ENCODE measurements at places on chromosomes 1 and 21.

DNA sequence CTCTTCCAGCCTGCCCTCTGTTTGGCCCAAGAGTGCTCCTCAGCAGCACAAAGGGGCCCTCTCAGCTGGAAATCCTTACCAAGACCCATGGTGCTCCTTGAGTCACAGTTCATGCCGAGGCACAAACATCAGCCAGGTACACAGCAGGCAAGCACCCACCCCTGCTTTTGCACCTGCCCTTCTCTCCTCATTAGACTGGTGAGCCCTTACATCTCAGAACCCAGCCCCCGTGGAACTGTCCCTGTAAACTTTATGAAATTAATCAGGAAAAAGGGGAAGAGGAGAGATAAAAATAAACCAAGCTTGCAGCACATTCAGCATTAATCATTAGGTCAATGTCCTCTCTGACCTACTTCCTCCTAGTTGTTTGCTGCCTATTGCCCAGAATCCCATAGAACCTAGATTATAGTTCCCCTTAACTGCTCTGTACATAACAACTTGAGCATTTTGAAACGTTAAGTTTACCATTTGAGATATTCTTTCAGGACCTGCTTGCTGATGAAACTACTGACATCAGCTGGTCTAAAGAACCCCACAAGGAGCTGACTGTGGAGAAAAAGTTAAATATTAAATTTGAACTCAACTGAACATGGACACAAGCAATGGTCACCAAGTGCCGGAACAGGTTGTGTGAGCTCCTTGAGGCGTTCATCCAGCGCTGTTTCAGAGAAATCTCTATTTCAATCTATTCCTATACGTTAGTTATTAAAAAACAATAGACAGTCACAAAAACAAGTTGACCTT lies 738.4 kb downstream of the MATN1 start:
- no peak for DNase-seq

DNA sequence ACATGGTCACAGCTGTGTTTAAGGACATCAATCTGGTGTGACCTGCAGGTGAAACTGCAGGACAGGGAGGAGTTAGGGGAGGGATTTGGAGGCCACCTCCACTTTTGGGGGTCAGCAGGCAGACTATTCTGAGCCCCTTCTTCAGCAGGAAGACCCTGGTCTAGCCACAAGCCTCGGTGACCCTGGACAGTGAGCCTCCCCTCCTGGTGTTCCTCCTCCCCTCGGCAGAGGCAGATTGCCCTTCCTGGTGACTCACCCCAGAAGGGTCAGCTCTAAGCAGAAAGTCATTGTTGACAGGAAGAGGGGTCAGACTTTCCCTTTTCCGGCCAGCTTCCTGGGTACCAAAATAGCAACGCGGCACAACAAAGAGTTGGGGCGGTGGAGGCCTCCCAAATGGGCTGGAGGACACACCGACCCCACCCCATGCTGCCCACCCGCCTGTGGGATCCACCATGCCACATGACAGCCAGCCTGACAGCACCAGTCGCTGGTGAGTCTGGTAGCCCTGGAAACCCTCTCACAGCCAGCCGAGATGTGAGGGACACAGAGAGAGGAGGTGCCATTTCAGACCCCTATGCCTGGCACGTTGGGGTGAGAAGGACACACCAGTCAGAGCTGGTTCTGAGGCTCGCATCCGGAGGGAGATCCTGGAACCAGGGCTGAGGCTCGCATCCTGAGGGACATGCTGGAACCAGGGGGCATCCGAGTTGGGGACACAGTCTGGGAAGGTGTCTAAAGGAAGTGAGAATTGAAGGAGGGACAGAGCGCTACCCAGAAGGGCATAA lies 14.7 kb upstream of the CSF1 start:
- DNase-seq: no peak

GRCh38 chr1:59596432-59596831 lies 218.3 kb upstream of the HOOK1 start:
- DNase-seq: no peak

- DNase-seq: no peak
Observed at GRCh38 chr1:206816390-206817287, 44.3 kb upstream of the IL10 start.

DNA sequence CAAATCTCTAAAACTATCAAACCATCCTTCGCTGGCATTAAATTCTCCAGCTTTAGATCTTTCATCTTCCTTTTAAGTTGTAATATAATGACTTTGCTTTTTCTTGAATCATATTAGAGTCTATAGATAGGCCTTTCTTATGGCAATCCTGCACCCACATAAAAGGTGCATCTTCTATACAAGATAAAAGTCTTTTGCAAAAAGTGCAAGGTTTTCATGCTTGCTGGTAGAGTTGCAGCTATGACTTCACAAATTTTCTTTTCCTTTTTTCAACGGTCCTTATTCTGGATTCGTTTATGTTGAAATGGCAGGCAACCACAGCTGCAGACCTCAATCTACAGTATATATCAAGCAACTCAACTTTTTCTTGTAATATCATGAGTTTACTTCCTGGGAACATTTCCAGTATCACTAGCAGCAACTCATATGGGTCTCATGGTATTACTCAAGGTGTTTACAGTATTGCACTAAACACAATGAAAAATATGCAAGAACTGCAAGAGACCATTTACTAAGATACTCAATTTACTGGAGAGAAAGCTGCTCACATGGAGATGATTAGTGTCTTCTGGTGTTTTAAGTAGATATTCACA lies 22.1 kb downstream of the OMA1 start:
- DNase-seq: no peak

DNA sequence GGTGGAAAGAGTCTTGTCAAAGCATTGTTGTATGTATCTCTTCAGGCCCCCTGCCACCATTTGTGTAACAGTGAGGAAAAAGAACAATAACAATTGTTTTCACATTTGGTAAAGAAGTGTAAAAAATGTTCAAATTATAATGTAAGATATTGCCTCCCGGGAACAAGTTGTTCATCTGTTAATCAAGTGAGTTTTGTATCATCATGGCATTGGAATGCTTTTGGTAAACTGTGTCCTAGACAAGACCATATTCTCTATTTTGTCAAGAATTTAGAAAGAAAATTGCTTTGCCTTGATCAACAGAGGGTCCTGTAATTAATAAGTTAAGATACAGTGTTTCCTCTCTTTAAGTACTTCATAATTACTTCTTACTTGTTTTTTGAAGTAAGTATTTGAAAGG lies 692.0 kb upstream of the NR5A2 start:
- no peak for DNase-seq

DNA sequence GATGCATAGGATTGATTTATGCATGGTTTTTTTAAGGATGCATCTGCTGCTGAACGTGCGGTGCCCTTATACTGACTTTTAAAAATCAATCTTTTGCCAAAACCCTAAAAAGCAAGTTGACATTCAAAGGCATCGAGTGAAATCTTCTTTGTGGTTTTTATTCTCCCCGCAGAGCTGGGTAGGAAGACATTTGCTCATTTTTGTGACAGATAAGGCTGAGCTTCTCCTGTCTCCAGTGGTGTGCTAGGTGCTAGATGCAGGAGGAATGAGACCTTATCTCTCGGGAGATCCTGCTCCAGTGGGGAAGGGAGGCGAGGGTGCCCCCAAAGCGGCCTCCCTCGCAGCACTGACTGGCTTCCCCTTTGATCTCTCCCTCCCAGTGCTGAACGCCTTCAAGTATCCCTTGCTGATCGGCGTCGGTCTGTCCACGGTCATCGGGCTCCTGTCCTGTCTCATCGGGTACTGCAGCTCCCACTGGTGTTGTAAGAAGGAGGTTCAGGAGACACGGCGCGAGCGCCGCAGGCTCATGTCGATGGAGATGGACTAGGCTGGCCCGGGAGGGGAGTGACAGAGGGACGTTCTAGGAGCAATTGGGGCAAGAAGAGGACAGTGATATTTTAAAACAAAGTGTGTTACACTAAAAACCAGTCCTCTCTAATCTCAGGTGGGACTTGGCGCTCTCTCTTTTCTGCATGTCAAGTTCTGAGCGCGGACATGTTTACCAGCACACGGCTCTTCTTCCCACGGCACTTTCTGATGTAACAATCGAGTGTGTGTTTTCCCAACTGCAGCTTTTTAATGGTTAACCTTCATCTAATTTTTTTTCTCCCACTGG lies 14.9 kb upstream of the CD101 start:
- no peak for DNase-seq

Measured in right hindlimb (tissue), 1 donor.